ENCODE measurements at places on chromosomes 11 and 22.

DNA sequence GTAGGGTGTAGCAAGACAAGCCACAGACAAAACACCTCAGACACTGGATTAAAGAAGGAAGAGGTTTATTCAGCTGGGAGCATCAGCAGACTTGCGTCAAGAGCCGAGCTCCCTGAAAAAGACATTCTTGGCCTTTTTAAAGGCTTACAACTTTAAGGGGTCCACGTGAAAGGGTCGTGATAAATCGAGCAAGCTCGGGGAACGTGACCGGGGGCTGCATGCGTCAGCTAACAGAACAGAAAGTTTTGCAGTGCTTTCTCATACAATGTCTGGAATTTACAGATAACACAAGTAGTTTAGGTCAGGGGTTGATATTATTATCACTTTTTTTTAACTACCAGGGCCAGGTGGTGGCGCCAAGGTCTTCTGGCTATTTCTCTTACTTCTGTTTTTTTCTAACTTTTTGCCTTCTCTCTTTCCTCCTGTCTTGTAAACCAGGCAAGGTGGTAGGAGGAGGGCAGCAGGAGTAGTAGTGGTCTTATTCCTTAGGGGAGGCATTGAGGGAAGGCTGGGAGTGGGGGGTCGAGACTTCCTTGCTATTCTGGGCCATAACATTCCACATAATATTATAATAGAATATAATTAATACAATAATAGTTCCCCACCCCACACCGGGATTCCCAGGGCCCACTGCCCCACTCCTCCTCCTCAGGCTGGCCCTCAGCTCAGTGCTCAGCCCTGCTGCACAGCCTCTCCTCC is 587 bp upstream of the ALDH3B1 start:
- DNase-seq = no peak

GRCh38 chr22:39283322-39284141 is 35.9 kb downstream of the RPL3 start:
- no peak for DNase-seq

DNA sequence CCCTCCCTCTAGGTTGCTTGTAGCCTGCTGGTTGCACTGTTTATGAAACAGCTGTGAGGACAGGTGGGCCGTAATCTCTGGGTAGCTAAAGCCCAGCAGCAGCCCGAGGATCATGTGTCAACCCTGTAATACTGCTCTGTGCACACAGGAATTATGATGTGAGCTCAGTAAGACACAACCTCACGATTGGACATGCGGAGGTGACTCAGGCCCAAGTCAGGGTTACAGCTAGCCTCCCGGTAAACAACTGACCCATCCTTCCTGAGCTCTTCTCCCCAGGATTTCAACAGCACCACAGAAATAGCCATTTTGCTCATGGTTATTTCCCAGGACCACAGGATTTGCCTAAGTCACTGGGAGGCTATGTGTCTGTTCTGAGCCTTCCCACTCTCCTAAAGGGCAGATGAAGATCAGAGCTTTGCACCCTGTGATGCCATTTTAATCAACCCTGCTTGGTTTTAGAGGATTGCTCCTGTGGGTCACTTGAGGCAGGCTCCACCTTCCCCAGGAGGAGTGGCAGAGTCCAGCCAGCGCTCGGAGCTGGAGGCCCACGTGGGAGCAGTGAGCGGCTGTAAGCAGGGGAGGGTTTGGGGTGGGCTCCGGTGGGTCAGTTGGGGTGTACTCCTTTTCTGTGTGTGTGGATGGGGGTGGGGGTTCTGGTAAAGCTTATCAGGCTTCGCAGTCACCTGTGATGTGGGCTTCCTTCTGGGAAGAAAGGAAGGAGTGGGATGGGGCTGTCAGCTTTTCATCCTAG is at the start of gene AMPD3:
Gene AMPD3, plus strand, starts transcription at position 387 of the 754 bp plus-strand sequence. CDS start 6,256 bp downstream, outside the sequence.
- no peak for DNase-seq

DNA sequence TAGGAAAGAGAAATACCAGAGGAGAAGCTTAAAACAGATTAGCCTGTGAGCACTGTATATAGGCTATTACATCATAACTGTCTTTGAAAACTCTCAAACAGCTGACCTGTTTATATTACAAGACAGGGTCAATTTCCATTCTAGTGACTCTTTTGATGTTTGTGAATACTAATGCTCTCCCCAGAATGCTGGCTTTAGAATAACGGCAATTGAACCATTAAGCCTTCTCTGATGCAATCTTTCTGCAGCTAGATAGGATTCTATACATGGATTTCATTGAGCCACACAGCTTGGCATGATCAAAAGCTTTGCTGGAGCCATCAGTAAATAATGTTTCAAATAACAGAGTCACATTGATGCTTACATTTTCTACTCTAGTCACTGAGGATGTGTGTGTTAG is 122.7 kb upstream of the FAT3 start:
- DNase-seq = no peak

DNA sequence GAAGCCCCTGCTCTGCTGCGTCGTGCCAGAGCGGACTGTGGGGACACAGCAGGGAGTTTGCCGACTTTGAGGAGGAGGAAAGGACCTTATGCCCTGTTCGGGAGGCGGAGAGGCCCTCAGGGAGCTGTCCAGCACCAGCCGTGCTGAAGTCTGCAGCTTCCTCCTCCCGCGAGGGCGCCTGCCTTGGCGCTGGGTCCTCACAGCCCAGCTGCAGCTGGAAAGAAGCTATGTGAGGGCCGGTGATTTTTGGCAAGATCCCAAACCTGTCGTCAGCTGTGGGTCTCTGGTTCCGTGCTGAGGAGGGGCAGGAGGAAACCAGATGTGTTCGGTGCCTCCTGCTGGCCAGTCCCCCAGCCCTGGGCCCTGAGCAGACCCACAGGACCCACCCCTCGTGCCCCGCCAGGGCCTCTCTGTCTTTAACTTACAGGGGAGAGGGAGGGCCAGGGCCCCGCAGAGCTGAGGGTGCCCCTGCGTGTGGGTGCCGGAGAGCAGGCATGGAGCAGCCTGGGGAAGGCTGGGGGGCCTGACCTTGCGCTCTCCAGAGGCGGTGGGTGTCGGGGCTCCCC is 12.0 kb downstream of the BRSK2 start:
- DNase-seq = peak; percentile 26

GRCh38 chr11:13114566-13115379 is 105.7 kb downstream of the RASSF10 start:
- no peak for DNase-seq

DNA sequence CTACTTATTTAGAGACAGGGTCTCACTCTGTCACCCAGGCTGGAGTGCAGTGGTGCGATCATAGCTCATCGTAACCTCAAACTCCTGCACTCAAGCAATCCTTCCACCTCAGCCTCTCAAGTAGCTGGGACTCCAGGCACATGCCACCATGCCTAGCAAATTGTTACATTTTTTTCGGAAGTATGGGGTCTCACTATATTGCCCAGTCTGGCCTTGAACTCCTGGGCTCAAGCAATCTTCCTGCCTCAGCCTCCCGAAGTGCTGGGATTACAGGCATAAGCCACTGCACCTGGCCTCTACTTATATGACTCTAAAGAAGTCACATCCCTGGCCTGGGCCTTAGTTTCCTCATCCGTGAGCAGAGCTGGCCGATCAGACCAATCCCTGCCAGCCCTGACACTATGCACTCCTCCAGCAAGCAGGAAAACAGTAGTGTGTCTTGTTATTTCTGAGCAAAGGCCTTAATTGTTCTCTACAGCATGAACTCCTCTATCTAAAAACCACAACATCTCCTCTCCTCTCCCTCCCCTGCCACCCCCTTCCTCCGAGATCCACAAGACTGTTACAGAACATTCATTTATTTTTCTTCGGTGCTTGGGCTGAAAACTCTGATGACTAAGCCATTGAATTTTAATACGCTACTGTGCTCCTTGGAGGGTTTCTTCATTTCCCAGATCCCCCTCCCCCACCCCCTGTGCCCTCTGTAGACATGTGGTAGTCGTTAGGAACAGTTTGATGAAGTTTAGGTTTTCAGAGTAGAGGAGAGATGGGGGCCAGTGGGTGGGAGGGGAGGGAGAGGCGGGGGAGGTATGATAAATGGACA is 91.5 kb downstream of the ABTB2 start:
- DNase-seq = no peak

DNA sequence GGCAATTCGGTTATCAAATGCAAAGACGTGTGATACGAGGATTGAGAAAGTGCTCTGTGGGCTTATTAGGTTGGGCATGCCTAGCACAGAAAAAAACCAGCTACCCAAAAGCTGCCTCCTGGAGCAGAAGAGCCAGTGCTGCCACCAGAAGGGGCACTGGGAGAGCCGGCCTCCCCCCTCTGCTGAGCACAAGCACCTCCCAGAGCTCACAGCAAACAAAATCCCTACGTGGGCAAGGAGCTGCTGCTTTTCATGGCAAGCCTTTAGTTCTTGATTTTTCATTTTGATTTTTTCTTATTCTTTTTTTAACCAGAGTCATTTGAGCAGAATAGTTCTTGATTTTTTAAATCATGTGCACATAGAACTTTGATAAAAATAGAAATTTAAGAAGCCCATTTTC is 12.8 kb downstream of the RPUSD4 start:
- DNase-seq = no peak

GRCh38 chr11:8201644-8202365 is 33.0 kb upstream of the RIC3 start:
- DNase-seq = no peak

DNA sequence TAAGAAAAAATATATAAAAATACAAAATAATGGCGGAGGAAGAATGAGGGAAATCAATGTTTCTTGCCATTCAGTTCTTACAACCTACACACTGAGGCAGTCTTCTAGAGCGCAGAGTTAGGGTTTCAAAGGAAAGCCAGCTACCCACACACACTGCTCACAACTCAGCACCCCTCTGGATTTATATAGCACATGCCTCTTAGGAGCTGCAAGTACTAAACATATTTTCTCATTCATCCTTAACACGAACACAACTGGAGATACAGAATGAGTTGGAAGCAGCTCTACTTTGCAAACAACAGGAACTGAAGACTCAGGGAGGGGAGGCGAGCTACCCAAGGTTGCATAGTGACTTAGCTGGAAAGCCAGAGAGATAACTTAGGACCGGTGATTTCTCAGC is 293.8 kb downstream of the CTTN start:
- DNase-seq = no peak

- no peak for DNase-seq
These were observed 193.4 kb downstream of the BARX2 start for GRCh38 chr11:129569007-129569406.

- no peak for DNase-seq
These were observed 417.0 kb upstream of the DDI1 start for GRCh38 chr11:103619480-103619879.

DNA sequence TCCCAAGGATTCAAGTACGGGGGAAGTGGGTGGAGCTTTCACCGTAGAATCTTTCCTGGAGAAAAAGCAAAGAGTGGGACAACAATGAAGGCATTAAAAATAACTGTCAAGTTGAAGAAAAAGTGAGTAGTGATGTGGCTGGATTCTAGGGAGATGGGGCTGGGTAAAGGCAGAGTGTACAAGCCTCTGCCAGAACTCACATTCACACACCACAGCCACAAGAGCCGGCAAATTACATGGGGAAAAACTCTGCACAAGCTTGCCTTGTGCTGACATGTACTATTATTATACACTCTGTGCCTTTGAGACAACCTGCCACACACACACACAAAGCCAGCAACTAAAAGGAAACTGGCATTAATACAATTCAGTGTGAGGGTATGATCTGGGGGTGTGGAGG is 182.6 kb downstream of the LARGE1 start:
- DNase-seq = no peak
